ENCODE measurements at places on chromosomes 11 and 22.

- no peak for DNase-seq
Measured at GRCh38 chr11:12744826-12745502, 70.7 kb downstream of the TEAD1 start.

GRCh38 chr11:119571311-119571710 is 148.3 kb upstream of the THY1 start:
- DNase-seq: no peak

- DNase-seq: peak; percentile 73
Measured at GRCh38 chr11:129375751-129376657, at the start of gene BARX2. Gene BARX2 (plus strand): TSS chr11:129375848. CDS start chr11:129376036, 188 bp downstream.

DNA sequence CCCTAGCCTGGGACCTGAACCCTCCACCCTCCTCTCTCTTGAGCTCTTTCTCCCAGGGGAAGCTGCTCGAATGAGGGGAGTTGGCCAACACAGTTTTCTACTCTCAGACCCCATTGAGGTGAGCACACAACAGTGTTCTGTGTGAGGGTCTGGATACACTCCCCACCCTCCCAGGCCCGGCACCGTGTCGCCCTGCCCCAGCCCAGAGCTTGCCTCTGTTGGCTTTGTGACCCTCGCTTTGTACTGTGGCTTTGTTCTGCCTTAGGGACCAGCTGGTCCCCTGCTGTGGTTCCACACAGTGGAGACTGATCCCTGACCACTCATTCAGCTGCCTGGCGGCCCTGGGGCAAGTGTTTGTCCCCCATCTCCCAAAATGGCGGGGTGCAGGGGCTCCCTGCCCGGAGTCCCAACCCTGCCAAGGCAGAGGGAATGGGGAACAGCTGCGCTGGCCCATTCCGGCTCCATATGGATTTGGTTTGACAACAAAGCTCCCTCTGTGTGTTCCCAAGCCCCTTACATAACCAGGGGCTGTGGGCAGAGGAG is 8.3 kb downstream of the ST3GAL4 start:
- DNase-seq: no peak

GRCh38 chr22:34004058-34004457 is 83.8 kb upstream of the LARGE1 start:
- DNase-seq: no peak

GRCh38 chr11:57364851-57365660 is 15.9 kb downstream of the PRG3 start:
- DNase-seq: no peak

DNA sequence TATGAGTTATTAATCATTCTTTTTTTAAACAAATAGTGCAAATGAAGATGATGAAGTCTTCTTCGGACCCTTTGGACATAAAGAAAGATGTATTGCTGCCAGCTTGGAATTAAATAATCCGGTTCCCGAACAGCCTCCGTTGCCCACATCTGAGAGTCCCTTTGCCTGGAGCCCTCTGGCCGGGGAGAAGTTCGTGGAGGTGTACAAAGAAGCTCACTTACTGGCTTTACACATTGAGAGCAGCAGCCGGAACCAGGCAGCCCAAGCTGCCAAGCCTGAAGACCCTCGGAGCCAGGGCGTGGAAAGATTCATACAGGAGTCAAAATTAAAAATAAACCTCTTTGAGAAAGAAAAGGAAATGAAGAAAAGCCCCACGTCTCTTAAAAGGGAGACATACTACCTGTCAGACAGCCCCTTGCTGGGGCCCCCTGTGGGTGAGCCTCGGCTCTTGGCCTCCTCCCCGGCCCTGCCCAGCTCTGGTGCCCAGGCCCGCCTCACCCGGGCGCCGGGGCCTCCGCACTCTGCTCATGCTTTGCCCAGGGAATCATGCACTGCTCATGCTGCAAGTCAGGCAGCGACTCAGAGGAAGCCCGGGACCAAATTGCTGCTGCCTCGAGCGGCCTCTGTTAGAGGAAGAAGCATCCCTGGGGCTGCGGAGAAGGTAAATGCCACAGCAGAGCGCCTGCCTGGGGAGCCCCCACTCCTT is 11.8 kb downstream of the GTSE1 start:
- no peak for DNase-seq

DNA sequence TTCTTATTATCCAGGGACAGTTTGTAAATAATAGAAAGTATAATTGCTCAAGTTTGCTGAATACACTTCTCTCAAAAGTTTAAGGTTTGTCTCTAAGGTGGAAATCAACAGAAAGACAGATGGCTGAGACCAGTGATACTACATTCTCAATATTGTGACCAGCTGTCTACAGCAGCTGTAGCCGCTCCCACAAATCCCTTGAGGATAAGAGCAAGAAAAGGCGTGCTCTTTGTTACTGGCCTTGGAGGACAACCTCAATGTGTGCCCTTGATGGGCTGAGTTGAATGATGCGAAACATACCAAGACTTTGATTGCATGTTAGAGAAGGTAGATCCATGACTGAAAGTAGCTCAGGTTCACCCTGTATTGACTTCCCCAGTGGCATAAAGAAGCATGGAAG is 6.1 kb downstream of the OR6M1 start:
- no peak for DNase-seq

GRCh38 chr22:36580846-36581245 is 51.9 kb upstream of the EIF3D start:
- no peak for DNase-seq

DNA sequence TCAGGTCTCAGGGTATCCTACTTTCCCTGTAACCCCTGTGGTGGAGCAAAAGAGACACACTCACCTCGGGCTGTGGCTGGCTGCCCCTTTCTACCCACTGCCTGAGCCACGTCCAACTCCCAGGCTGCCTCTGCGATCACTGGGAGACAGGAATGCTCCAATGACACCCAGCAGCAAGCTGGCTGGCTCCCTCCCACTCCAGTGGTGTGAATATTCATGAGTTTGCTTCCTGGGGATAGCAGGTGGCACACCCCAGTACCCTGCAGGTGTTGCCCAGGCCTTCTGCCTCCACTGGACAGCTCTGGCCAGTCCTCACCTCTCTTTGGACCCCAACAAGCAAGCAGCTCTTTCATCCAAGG is 9.7 kb downstream of the GAL3ST1 start:
- DNase-seq: no peak

- DNase-seq: peak; percentile 52
Measured at GRCh38 chr22:36258701-36259614, 6.0 kb downstream of the APOL1 start.

DNA sequence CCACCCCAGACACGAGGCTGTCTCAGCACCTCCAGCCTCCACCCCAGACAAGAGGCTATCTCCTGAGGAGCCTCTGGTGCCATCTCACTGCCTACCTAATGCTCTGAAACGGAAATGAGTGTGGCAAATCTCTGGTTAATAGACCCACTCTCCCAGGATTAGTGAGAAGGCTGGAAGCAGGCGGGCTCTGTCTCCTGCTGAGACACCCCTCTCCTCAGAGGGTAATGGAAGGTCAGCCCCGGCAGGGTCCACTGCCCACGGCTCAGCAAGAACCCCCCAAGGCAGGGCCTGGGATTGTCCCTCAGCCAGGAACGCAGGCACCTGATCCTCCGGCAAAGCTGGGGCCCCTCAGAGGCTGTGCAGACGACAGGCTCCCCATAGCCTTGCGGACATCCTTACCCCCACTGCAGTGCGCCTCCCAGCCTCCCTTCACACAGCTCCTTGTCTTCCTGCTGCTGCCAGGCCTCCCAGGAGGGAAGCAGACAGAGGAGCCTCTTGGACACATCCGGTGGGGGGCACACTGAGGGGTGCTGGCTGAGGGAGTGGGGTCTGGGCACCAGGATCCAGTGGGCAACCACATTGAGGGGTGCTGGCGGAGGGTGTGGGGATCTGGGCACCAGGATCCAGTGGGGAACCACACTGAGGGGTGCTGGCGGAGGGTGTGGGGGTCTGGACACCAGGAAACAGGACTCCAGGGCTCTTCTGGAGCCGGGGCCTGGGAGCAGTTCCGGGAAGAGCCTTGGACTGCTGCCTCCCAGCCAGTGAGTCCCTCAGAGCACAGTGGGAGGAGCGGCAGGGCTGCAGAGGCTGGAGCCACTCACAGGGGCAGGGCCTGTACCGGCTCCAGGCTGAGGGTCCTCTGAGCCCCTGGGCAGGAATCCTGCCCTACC is 13.1 kb downstream of the CHID1 start:
- no peak for DNase-seq

DNA sequence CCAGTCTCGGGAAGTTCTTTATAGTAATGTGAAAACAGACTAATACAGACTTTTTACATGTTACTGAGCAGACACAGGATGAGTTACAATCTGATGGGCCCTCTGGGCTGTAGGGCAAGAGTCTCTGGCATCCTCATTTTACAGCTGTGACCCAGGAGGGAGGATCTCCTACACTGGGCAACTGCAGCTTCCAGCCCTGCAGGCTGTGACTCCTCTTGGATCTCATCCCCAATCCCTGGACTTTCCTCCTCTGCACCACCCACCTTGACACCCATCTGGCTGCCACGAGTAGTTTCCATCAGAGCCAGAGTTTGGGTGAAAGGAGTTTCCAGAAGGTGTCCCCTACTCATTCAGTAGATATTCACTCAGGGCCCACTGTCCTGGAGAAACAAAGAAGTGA is 48.9 kb upstream of the MYEOV start:
- peak; percentile 16 for DNase-seq

GRCh38 chr11:68467201-68467834 is 6.8 kb downstream of the PPP6R3 start:
- no peak for DNase-seq

Data from left colon (tissue), 2 donors.